ENCODE measurements at places on chromosomes 2 and 18.

- no peak for DNase-seq
Measured at GRCh38 chr2:50196775-50197480, 835.0 kb downstream of the NRXN1 start.

- no peak for DNase-seq
Measured at GRCh38 chr2:30683236-30683956, 123.8 kb downstream of the CAPN13 start.

DNA sequence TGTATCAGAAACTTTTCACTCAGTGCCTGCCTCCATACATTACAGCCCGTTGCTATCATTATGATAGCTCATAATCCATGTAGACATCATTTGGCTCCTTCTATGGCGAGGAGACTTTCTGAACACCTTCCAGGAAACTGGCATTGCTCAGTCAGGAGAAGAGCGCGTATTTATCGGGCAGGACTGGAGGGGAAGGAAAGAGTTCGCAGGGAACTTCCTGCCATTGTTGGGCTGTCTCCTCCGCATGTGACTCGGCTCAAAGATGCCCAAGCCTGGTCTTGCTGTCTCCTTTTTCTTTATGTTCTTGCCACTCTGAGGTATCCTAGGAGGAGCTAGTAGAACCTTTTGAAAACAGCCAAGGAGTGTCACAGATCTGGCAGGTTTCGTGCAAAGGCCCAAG is 156.8 kb downstream of the CTIF start:
- no peak for DNase-seq

- DNase-seq: no peak
Measured at GRCh38 chr2:47276061-47276460, 121.0 kb upstream of the STPG4 start.

DNA sequence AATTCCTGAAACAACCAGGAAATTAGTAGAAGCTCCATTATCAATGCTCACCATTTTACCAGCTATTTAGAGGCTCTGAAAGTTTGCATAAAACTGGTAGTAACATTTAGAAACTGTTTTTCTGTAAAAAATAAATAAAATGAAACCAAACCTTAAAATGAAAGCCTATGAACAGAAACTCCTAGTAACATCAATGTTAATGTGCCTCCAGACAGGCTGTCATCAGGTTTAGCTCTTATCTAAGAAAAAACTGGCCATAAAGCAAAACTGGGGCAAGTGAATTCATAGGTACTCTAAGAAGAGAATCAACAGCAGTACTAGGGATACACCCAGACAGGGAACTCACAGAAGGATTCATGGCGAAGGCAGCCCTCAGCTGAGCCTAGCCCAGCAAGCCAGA is 8.0 kb downstream of the E2F6 start:
- DNase-seq: no peak

GRCh38 chr2:216423071-216423470 is 10.8 kb downstream of the SMARCAL1 start:
- no peak for DNase-seq

GRCh38 chr2:47645246-47645645 is 137.7 kb upstream of the MSH6 start:
- no peak for DNase-seq

DNA sequence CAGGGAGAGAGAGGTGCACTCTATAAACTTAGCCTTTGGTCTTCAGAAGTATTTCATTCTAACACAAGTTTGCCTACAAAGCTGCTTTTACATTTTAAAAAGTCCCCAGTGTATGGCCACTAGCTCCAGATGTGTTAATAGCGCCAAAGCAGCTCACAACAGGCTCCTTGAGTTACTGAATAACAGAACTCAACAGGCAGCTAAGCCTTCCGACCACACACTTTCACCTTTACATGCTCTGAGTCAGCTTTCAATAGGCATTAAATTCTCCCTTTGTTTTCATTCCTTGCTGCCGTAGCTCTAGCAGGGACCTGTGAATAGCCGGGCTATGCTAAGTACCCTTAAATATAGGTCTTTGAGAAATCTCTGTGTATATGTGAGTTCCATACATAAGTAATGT is 262.8 kb upstream of the PARD3B start:
- no peak for DNase-seq

GRCh38 chr2:182887753-182888415 is 21.4 kb upstream of the FRZB start:
- DNase-seq: no peak

- no peak for DNase-seq
Measured at GRCh38 chr18:31487246-31488015, 10.5 kb upstream of the DSG2 start.

DNA sequence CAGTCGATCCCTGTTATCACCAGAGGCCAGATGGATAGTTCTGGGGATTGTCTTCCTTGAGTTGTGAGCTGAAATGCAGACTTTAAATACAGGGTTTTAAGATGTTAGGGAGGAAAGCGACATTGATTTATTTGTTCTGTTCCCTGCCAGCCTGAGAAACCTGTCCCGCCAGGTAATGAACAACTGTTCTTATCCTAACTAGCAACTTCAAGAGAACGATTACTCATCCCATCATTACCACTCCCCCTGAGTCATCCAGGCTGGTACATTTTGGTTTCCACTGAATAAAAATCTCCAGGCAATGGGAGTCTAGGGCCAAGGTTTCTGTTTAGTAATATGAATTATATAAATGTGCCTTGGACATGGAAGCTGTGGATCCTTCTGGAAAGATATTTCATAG is 131.2 kb downstream of the LYPD6B start:
- DNase-seq: no peak

GRCh38 chr2:35428548-35428947 is 927.0 kb upstream of the CRIM1 start:
- no peak for DNase-seq

DNA sequence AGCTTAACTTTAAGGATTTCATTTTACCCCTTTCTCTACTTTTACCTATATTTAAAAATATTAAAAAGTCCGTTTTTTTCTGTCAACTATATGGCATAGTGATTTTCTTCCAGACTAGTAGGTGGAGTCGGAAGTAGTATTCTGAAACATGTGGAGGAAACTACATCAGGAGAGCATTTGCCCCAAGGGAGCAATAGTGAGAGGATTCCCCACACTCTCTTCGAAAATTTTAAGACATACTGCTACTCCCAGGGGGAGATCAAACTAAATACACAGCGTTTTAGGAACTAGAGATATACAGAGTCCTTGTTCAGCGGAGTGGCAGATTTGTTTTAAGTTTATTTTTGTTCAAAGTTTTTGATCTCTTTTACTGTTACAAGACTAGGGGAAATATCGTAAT is 40.6 kb downstream of the METAP1D start:
- no peak for DNase-seq

- no peak for DNase-seq
Measured at GRCh38 chr2:123771928-123772632, 253.0 kb upstream of the CNTNAP5 start.

DNA sequence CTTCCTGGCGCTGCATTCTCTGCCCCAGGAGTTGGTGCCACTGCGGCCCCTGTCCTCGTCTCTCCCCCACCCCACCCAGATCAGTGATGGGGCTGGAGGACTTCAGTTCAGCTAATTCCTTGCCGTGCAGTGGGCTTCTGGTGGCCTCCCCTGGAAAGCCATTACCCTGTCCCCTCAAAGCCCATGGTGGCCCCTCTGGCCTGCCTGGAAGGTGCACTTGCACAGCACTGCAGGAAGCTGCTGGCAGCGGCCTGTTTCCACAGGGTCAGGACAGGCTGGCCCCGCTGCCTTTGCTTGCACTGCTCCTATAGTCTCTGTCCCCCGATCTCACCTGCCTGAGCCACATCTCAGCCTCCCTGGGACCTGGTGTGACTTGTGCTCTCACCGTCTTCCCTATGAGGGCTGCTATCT is 105.1 kb downstream of the USP40 start:
- DNase-seq: no peak

DNA sequence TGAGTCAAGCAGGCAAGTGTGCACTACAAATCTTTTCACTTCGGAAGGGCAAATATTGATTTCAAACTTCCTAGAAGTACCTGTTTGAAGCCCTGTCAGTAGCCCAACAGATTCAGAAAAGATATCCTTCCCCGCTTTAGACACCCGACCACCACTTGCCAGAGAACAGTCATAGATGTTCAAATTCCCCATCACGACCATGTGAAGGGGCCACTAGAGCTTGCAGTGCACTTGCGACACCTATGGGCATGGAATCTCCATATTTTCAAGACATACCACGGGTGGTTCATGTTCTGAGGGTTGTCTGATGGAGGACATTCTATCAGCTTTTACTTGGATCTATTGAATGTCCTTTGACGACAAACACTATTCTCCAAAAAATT is 23.8 kb downstream of the GNLY start:
- DNase-seq: no peak

- DNase-seq: no peak
Measured at GRCh38 chr2:170783549-170783948, 13.4 kb downstream of the ERICH2 start.
